ENCODE measurements at places on chromosomes 4 and X. TPM values are rescaled to one million over a fixed set of nuclear protein-coding genes. Genes with fewer than 3 reads are reported as not detected.

DDIT4L gene
- 1.4 TPM for total RNA-seq

EDNRA gene
- total RNA-seq, result 9.7 TPM

XAGE1A gene
- not detected for total RNA-seq

EDA2R gene
- total RNA-seq, result 3.2 TPM

- no peaks in the 10 kb centered on the region for H3K27me3 ChIP-seq
- no peak overlapping the region for H3K27ac ChIP-seq
- DNase-seq, result no peak
- H3K36me3 ChIP-seq, result no peaks in the 10 kb centered on the region
Observed at GRCh38 chr4:86615501-86615900, 21.4 kb downstream of the PTPN13 start.

- no peaks in the 10 kb centered on the region for H3K4me1 ChIP-seq
- H3K27ac ChIP-seq, result no peak overlapping the region
- H3K27me3 ChIP-seq, result no peaks in the 10 kb centered on the region
- no peaks in the 10 kb centered on the region for H3K36me3 ChIP-seq
Observed at GRCh38 chr4:136390824-136391223, 1141.5 kb downstream of the PCDH18 start.

DNA sequence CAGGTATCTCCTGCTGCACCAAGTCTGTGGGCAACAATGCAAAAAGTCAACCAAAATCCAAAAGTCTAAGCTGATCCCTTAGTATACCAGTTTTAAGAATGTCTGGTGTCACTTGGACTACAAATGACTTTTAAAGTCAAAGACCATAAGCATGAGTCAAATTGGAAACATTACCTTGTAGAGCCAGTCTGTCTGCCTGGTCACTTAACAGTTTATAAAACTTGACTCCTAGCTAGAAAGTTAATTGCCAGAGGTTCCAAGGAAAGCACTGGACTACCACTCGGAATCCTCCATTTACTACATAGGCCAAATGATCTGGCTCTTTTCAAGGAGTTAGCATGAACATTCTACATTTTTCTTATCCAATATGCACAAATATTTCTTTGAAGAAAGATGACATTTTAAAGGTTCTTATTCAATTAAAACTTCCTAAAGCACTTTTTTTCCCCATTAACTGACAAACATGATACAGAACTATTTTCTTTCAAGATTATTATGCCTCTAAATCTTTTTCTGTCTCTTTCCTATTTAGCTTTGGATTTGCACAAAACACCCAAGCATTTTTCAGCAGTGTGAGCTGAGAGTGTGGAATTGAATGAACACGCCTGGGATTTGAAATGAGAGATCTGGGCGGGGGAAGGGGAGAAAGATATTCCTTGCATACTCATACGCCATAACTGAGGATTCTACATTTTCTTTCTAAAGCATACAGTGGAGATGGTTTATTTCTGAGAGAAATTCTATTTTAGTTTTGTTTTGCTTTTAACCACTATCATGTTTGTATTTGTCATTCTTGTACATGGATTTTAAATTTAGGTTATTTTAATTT, 188.4 kb downstream of the SHROOM3 start:
- H3K4me1 ChIP-seq, result no peaks in the 10 kb centered on the region
- no peak overlapping the region for H3K4me3 ChIP-seq
- H3K27me3 ChIP-seq, result no peaks in the 10 kb centered on the region
- no peaks in the 10 kb centered on the region for H3K36me3 ChIP-seq
- peak overlapping the region; percentile 75 for H3K27ac ChIP-seq

GRCh38 chrX:110315551-110315950, 2.3 kb downstream of the AMMECR1 start:
- H3K27ac ChIP-seq, result no peak overlapping the region
- DNase-seq, result no peak
- H3K36me3 ChIP-seq, result no peaks in the 10 kb centered on the region
- no peaks in the 10 kb centered on the region for H3K27me3 ChIP-seq
- H3K4me3 ChIP-seq, result no peak overlapping the region

- no peak overlapping the region for H3K4me3 ChIP-seq
- DNase-seq, result no peak
- no peak overlapping the region for H3K27ac ChIP-seq
- no peaks in the 10 kb centered on the region for H3K27me3 ChIP-seq
Observed at GRCh38 chr4:151302432-151302831, 23.0 kb downstream of the SH3D19 start.

DNA sequence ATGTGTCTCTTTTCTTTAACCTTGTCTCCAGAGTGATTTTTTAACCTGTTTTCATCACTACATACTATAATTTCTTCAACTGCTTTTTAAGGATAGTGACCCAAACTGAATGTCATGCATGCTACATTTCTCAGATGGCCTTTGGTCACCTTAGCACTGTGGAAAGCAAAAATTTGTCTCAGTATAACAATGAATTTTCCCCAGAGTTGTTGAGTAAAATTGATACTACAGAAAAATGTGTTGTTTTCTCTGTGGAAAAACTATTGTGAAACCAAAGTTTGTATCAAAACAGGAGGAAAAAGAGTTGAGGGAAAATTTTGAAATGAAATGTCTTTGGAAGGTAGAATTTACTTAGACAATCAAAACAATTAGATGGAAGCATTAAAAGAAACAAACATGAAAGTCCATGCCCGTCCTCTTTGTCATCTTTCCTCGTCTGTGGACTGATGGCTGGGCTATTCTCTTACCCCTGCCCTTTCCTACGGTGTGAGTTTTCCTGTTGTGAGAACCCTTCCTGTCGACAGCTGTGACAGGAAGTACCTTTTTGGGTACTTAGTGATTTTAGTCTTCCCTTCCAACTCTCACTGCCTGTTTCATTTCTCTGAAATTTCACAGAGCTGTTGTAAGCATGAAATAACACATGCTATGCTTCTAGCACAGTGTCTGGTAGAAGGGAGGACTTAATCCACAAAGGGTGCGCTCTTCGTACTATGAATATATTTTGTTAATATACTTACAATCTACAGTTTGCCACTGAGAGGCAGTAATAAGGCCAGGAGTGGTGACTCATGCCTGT, 50.8 kb downstream of the LRP2BP start:
- H3K27me3 ChIP-seq, result no peaks in the 10 kb centered on the region
- H3K27ac ChIP-seq, result peak overlapping the region; percentile 69
- H3K36me3 ChIP-seq, result no peaks in the 10 kb centered on the region
- H3K4me3 ChIP-seq, result no peak overlapping the region
- H3K4me1 ChIP-seq, result no peaks in the 10 kb centered on the region
- no peak for DNase-seq

All from uterus (tissue), 4 donors.